ENCODE measurements at places on chromosomes 7 and 10.
A peak's percentile ranks its signal among the peaks of the same experiment; 100 is the strongest.

- no peak for DNase-seq
Measured at GRCh38 chr7:39761449-39761848, 138.1 kb downstream of the RALA start.

DNA sequence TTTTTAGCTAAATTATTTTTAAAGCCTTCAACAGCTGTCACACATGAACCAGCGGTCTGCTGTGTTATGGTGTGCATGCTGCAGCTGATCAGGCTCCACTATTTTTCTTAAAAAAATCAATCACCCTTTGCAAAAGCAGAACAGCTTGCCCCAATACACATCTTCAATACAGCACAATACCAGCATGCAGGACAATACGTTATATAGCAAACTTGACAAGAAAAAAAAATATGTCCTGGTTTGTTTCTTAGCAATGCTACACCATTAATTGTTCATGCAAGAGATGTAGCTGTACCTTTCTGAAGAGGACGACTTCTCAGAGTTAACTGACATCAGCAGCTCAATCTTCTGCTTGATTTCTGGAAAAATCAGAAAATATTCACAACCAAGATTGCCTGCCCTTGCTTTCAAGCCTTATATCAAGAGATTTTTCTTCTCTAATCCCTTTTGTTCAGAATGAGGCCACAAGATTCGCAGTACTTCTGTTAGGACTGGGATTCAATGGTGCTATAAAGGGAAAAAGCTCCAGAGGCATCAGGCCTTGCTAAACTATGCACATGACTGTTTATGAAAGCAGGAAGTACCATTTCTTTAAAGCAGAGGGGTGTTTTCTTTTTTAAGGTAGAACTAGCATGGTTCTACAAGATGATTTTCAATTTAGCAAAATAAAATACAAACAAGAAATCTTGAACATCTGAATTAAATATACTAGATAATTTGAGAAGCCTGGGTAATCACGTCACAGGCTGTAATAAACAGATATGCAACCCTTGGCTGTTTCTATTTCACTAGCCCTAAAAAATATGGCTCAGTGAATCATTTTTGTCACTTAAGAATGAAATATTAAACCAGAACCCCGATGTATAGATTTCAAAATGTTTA is 120.0 kb downstream of the SRPK2 start:
- DNase-seq, result no peak

- no peak for DNase-seq
Measured at GRCh38 chr7:48042636-48043035, 7.3 kb downstream of the C7orf57 start.

GRCh38 chr7:33792041-33792440 is 113.3 kb upstream of the BMPER start:
- no peak for DNase-seq

DNA sequence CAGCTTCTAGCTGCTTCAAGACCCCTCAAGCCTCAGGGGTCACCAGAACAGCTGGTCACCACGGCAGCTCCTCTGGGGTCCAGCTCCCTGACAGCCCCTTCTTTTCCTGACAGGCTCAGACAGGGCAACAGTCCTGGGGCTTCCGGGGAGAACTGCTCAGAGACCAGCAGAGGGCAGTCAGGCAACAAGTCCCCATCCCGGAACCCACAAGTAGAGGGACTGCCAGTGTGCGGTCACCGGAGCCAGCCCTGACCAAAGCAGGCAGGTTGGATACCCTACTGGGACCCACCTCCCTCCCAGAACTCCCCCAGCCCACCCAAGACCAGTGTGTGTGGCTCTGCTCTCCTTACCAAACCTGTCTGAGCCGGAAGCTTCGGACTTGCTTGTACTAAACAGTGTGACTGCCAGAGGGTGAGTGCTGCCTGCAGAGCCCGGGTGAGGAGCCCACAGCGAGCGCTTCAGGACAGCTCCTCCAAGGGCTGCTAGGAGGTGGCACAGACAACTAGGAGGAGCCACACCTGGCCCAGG is 40.3 kb downstream of the YKT6 start:
- peak; percentile 40 for DNase-seq

DNA sequence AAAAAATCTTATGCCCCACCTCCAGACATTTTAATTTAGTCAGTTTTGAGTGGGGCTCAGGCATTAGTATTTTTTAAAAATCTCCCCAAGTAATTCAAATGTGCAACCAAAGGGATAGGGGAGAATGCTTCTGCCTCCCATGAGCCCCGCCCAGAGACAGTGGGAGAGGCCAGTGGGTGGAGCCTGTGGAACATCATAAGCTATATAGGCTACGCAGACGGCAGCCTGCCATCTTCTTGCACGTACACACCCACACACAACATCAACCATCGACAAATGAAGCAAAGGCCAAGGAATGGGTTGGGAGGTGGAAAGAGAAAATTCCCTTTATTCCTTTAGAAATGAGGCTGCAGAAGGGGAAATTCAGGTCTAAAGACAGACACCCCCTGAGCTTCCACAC is 25.2 kb downstream of the CREB3L2 start:
- no peak for DNase-seq

GRCh38 chr7:134695321-134695860 is 48.7 kb downstream of the BPGM start:
- DNase-seq, result no peak

DNA sequence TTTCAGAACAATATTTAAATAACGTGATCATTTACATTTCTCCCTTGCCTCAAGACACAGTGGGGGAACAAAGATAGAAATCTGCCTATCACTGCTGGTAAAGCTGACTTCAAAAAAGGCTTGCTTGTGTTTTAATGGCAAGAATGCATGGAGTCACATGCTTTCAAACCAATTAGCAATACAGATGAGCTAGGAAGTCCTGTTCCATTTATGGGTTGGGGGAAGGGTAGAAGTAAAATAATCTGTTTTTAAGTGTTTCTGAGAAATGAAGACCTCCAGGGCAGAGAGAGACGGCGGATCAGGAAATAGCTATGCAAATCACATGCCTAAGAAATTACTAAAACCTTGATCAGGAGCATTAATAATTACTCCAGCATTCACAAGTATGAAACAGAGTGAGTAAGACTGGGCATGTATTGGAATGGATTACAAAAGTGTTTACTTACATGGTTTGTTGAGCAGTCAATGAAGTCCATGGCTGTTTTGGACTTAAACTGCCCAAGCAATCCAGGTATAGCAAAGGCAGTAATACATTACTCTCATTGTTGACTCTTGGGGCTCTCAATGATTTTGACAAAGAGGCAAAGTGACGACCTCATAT is 142.0 kb downstream of the ARID5B start:
- no peak for DNase-seq
